ENCODE measurements at places on chromosomes 12 and 14. TPM values are rescaled to one million over a fixed set of nuclear protein-coding genes. Genes with fewer than 3 reads are reported as not detected.
A peak's percentile ranks its signal among the peaks of the same experiment; 100 is the strongest.

DNA sequence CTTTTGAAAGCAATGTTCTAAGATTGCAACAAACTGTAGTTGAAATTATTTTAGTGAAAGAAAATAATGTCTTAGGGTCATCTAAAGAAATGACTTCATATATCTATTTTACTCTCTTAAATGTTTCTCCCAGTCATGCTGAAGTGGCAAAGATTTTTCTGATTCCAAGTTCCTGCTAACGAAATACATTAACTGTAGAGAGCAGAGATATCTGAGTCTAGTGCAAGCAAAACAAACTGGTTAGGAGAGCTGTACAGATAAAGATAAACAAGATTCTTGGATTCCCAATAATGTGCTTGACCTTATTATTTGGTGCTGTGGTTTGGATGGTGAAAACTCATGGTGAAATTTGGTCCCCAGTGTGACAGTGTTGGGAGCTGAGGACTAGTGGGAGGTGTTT lies 199.9 kb upstream of the PWP1 start:
- no peak for DNase-seq

GRCh38 chr12:12167847-12168246 lies 97.1 kb downstream of the BCL2L14 start:
- no peak for DNase-seq

GRCh38 chr12:90977224-90977623 lies 22.2 kb upstream of the CCER1 start:
- no peak for DNase-seq

- no peak for DNase-seq
Observed at GRCh38 chr14:36767603-36768281, 106.1 kb downstream of the PAX9 start.

Gene KRT71
- total RNA-seq: not detected

GRCh38 chr12:93802698-93803423 lies 125.7 kb downstream of the CRADD start:
- DNase-seq: no peak

Gene DBX2
- total RNA-seq: not detected

- DNase-seq: no peak
Observed at GRCh38 chr12:114221957-114222630, 183.8 kb downstream of the TBX5 start.

DNA sequence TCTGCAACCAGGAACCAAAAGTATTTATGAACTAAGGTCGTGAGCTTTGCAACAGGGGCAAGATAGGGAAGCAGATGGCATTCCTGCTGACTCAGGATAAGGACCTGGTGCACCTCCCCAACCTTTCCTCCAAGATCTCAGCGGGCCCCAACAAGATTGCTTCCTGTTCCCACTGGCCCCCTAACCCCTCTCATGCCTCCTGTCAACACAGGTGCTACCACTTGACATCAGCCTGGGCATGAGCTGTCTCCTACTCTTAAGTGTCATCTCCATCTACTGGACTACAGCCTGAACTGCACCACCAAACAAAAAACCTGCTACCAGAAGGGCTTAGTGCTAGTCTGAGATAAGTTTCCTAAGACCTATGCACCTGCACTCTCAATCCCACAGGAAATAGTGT lies 32.7 kb downstream of the MED6 start:
- no peak for DNase-seq

Gene CLEC4A
- total RNA-seq: 4.1 TPM

GRCh38 chr14:50106178-50106577 lies 10.2 kb downstream of the VCPKMT start:
- DNase-seq: no peak

GRCh38 chr14:96893966-96894622 lies 96.9 kb downstream of the VRK1 start:
- no peak for DNase-seq

Gene JPH4
- total RNA-seq: 1.4 TPM

Gene SAMD15
- 2.9 TPM for total RNA-seq

DNA sequence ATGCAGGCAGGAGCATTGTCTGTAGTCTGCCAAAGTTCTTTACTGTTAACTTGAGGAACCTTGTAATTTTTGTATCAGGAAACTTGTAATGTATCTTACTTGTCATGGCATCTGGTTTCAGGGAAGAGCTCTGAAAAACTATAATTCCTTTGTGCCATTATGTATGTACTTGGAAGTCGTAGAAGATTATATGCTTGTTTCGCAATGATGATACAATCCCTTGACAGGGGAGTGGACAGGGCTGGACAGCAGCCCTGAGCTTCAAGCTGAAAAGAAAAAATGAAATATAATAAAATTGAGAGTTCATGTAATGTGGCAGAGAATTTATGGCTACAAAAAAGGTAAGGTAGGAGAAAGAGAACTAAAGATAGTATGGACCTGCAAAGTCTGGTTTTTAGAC lies 7.4 kb upstream of the DLGAP5 start:
- DNase-seq: no peak

DNA sequence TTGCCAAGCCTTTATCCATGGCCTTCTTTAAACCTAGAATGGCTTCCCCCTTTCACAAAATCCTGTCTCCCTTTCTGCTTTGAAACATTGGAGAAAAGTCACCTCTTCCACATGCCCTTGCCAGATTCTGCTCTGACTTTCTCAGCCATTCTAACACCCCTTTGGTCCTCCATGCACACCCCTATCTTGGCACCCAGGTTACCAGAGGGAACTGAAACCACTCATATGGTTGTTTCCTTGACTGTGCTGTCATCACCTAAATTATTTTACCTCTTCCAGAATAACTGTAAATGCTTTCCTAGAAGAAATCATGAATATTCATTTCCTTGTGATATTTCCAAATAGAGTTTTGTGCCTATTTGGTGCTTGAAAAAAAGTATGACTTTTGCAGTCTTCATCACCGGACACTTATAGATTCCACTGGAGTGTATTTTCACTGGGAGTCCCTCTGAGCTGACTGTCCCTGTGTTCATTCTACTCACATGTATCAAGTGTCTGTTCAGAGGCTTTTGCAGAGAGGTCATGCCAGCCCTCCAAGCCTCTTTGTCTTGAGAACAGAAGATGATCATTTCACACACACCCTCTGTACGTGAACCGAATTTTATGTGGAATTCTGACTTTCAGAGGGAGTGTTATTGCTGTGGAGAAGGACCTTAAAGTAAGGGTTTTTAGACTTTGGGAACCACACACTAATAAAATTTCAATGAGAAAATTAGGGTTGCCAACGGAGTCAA lies 74.1 kb downstream of the PLXNC1 start:
- no peak for DNase-seq

GRCh38 chr14:63394841-63395240 lies 76.1 kb upstream of the GPHB5 start:
- DNase-seq: no peak

GRCh38 chr12:43836475-43836989 lies 651 bp downstream of the TMEM117 start:
- DNase-seq: no peak

GRCh38 chr14:31025367-31026076 lies at the start of gene AP4S1:
TSS of gene AP4S1 (plus strand) at chr14:31025649. CDS start at chr14:31066197, 40,548 bp downstream.
- DNase-seq: peak; percentile 49

DNA sequence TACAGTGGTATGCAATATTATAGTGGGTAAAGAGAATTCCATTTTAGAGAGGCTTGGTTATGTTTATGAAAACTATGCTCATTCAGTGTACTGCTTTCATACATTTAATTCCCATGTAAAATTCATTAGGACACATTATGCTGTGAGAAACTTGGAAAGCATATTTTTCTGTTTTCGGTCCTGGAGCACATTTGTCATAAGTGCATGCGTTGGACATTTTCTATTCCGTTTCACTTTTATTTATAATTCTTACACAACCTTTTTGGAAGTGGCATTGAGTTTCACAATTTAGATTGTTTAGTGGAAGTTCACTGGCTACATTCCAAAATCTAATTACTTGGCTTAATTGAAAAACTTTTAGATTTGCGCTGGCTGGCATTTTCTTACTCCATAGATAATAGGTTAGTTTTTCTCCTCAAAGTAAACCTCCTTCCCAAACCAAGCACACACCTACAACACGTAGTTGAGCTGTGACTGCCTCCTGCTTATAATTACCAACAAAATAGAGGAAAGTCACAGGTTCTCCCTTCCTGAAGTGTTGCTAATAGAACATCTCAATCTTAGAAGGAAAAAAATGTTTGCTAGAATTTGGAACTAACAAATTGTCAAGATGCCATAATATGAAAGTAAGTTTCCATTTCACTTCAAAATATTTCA lies 938.5 kb downstream of the TRHDE start:
- DNase-seq: no peak

- no peak for DNase-seq
Observed at GRCh38 chr14:55212634-55213033, 21.2 kb upstream of the DLGAP5 start.

- DNase-seq: peak; percentile 87
Observed at GRCh38 chr14:73526036-73526984, 10.6 kb upstream of the ACOT1 start.

- DNase-seq: no peak
Observed at GRCh38 chr12:49236423-49236822, 28.5 kb upstream of the TUBA1C start.

Gene C1QL4
- total RNA-seq: not detected

DNA sequence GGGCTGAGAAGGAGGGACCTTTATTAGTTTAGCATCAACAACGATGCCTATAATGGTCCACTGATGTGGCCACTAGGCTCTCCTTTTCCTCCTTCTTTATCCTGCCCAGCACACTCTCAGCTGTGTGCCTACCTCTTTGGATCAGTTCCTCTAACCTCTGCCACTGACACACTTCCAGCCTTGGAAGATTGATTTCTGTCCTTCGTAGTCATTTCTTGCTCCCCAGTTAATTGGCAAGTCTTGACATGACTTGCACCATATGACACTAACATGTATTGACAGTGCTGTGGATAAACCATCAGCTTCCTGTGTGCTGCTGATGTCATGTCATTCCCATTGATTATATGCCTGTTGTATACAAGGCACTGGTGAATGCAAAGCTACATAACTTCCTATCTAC lies 90.2 kb upstream of the PLEKHG7 start:
- DNase-seq: no peak

DNA sequence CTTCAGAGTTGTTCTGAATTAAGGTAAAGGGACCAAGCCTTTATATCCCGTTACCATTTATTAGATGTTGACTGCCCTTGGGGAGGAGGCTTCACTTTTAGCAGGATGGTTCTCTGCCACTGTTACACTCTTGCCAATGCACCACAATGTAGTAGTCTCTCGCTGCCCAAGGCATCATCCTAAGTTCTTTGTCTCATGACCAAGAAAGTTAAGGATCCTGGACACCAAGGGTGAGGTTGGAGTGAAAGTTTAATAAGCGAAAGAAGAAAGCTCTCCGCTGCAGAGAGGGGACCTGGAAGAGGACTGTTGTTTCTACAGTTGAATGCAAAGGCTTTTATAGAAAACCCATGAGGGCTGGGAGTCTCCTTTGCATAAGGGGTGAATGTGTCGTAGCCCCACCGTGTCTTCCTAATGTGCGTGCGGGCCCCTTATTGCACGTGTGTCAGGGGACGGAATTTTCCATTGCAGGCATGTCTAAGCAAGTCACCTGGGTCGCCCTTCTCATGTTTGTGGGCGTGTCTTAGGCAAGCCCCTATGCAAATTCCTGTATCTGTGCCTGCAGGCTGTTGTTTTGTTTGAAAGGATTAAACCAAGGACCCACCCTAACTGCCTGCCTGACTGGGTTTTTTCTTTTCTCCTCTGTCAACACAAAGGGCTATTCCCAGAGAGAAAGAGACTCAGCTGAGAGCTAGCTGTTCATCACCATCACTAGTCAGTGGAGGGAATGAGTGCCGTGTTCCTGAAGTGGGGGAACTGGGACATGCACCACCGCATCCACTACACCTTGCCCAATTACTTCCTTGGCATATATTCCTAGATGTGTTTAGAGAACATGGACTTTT lies 17.6 kb upstream of the RNASE1 start:
- no peak for DNase-seq

GRCh38 chr12:130316251-130316650 lies 21.4 kb upstream of the PIWIL1 start:
- no peak for DNase-seq

Measured in adrenal gland (tissue), 19 donors.